CD4-positive, alpha-beta T cell treated with Interleukin-6 for 4 hours (primary cell): ENCODE measurements at places on chromosomes 7 and 10.

GRCh38 chr10:71455035-71455434 lies 58.3 kb downstream of the CDH23 start:
- no peak for DNase-seq

DNA sequence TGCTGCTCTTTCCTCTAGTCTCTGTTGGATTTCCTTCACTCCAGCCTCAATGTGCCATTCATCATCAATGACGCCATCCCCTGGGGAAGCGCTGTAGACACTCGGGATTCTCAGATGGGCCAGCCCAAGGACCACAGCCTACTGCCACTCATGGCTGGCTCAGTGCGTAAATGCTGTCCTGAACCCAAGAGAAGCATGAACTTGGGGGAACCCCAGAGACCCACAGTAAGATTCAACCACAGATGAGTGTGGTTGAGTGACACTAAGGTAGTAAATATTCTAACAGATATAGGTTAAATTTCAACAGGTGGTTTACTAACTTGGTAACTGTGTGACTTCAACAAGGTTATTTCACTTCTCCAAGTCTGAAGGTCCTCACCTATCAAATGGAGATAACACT lies 304.1 kb downstream of the GRM8 start:
- no peak for DNase-seq

GRCh38 chr7:121752706-121753105 lies 120.3 kb upstream of the PTPRZ1 start:
- DNase-seq, result no peak

DNA sequence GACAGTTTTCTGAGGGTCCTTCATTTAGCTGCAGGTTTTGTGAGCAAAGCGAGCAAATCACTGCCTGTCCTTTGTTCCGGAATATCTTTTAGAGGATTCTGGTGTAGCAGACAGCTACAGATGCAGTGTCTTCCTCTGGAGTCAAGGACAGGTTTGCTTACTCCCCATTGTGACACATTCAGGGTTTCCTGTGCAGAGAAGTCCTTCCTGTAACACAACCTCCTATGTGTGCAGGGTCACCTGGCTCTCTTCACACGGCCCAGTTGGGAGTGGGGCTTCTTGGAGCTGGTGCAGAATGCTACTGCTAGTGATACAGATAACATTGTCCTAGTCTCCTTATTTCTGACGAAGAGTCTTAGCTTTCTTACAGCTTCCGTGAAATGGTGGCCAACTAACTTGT lies 47.9 kb downstream of the RBM33 start:
- peak; percentile 21 for DNase-seq

DNA sequence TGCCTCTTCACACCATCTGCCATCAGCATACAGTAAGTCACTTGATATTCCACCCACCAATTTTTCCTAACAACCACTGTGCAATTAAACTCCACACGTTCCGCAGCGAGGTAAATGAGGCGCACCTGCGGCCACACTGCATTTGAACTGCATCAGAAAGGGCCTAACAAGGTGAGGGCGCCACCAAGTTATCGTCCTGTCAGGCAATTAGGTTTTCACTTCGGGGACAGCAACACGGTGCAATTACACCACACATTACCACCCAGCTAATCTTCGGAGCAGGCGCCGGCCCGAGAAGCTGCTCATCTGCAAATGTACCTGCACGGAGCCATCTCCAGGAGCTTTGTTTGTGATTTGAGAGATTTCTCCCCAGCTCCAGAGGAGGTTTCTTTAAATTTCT lies 84.4 kb downstream of the EBF3 start:
- DNase-seq, result no peak

- DNase-seq, result no peak
Observed at GRCh38 chr10:90407131-90407530, 450.7 kb downstream of the HTR7 start.
